Brain microvascular endothelial cell (primary cell): ENCODE measurements at places on chromosomes 2 and 18.

- no peak for DNase-seq
Measured at GRCh38 chr2:95053543-95053942, 28.0 kb downstream of the MAL start.

- no peak for DNase-seq
Measured at GRCh38 chr2:69578198-69578540, 65.4 kb downstream of the AAK1 start.

DNA sequence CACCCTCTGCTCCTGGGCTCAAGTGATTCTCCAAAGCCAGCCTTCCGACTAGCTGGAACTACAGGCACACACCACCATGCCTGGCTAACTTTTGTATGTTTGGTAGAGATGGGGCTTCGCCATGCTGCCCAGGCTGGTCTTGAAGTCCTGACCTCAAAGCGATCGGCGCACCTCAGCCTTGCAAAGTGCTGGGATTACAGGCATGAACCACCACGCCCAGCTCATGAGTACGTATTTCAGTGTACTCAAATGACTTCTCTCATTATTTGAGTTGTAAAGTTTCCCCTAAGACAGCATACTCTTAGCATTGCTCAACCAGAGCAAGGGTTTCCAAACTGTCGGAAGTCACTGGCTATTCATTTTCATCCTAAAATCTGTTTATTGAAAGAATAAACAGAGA, 40.3 kb downstream of the IMPA2 start:
- DNase-seq = no peak

DNA sequence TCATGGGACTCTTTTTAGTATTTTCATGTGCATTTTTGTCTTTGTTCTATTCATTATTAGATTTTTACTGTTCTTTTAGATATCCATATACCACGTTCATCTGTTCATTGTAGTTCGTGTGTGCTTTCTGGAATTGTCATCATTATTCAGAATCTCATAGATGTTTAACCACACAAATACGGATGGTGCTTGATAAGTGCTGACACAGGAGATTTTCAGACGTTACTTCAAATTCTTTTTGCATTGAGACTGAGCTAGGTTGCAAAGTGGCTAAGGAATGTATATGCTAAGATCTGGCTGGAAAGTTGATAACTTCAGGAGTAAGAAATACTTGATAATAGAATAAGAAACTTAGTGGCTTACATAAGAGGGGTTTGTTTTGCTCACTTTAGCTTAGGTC, 153.6 kb downstream of the CTNNA2 start:
- no peak for DNase-seq

DNA sequence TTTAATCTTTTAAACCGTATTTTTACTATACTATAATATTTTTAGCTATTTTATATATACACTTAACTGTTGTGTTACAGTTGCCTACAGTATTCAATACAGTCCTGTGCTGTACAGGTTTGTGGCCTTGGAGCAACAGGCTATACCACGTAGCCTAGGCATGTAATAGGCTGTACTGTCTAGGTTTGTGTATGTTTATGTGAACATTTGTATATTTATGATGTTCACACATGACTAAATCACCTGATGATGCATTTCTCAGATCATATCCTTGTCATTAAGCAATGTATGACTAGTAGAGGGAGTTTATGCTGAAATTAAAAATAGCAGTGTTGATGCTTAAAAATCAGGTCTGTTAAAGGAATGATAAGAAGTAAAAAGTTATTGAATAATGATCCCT, 92.3 kb upstream of the RANBP2 start:
- DNase-seq = no peak

- DNase-seq = no peak
Measured at GRCh38 chr2:171789956-171790355, 102.7 kb downstream of the DYNC1I2 start.

- no peak for DNase-seq
Measured at GRCh38 chr2:46015671-46016070, 281.5 kb upstream of the EPAS1 start.

DNA sequence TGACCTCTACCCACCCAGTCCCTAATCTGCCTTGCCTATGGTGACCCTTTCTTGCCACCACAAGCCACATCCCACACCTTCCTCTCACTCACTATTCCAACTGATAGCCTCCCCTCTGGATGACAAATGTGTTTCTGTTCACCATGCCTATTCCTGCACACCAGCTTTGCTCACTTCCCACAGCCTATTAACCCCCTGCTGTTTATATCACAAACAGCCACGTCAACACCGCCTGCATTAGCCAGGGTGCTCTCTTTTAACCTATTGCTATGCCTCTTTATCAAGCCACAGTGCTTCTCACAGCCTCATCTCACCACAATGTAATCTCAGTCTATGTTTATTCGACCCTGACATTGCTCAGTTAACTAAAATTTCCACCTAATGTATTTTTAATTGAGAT, 271.8 kb downstream of the SUCLG1 start:
- DNase-seq = no peak

DNA sequence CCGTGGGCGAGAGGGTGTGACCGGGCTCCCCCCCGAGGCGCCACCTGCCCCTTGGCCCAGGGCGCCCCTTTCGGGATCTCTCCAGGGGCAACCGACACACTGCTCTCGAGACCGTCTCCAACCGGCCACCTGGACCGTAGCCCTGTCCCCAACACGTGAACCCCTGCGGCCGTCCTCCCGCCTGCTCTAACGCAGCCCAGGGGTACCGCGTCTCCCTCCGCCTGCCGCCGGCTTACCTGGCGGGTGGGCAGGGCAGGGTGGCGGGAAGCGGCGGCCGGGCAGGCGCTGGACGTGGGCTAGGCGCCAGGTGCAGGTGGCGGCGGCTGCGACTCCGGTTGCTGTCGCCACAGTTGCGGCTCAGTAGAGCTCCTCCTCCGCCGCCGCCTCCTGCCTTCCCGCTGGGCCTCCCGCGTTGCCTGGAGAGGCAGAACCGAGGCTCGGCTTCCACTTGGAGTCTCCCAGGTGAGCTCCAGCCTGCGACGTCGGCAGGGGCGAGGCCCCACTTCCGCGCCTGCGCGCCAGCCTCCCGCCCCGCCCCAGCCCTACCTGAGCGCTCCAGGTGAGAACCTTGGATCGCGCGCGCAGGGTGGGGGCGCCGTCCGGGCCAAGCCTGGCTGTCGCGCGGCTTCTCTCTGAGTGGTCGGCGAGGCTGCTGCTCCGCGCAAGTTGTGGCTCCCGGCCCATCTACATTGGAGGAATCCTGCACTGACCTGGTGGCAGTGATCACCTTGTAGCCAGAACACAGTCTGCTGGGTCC, at the start of gene GALNT3:
TSS of gene GALNT3 (minus strand) at position 469 of the 757 bp plus-strand sequence. CDS start 23,547 bp downstream, outside the sequence.
- DNase-seq = no peak

DNA sequence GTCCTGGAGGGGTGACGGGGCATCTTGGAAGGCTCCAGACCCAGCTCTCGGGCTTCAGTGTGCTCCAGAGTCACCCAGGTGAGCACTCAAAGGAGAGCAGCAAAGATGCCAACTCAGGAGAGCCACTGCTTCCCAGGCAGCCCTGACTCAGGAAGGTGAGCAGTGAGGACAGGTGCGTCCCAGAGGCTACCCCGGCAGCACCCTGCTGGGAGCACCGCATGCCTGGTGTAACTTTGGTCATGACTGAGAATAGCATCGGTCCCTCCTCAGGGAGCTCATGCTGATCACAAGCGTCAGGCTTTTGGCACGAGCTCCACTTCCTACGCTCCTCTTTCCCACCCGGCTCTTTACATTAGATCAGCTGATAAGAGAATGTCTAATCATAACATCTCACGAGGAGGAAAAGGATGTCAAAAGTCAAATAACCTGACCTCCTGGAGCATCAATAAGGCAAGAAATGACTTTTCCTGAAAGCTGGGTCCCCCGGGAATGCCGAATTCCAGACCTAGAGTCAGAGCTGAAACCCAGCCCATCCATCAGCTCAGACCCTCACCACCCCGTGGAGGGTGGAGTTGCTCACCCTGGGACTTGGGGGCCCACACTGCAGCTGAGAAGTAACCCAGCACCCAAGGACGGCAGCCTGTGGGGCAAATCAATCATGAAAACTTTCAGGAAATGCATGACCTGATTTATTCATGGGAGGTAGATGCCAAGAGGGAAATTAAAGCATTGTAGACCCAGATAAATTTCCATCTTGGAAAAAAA, 248.8 kb downstream of the ACKR3 start:
- DNase-seq = peak; percentile 47

DNA sequence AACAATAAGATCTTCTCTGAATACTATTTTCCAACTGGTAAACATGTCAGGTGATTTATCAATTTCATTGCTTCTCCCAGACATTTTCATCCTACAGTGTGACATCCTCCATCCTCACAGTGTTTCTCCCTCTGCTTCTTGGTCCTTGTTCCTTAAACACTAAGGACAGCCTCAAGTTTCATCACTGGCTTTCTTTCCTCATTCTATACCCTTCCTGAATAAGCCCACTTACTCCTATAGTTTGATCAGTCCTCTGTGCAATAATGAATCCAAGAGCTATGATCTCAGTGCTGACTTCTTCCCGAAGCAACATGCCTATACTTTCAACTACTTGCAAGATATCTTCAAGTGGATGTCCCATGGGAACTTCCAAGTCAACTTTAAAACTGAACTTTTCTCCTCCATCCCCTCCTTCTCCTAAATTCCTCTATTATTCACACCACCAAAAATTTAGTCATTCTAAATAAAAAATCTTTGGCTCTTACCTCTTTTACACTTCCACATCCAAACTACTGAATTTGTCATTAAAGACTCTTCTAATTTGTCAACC, 87.6 kb downstream of the FAM228A start:
- DNase-seq = no peak

- DNase-seq = no peak
Measured at GRCh38 chr18:28422577-28422976, 245.6 kb upstream of the CDH2 start.

- DNase-seq = no peak
Measured at GRCh38 chr2:6934758-6935651, 17.8 kb downstream of the RNF144A start.

GRCh38 chr2:63122921-63123320, 72.3 kb downstream of the OTX1 start:
- DNase-seq = no peak

- no peak for DNase-seq
Measured at GRCh38 chr2:221911890-221912289, 339.8 kb upstream of the EPHA4 start.
